Stimulated activated CD4-positive, alpha-beta T cell treated with anti-CD3 and anti-CD28 coated beads, Interleukin-1b, Interleukin-23, amount 100 ng/mL, for 1 hour (primary cell): ENCODE measurements at places on chromosomes 7 and 10.

DNA sequence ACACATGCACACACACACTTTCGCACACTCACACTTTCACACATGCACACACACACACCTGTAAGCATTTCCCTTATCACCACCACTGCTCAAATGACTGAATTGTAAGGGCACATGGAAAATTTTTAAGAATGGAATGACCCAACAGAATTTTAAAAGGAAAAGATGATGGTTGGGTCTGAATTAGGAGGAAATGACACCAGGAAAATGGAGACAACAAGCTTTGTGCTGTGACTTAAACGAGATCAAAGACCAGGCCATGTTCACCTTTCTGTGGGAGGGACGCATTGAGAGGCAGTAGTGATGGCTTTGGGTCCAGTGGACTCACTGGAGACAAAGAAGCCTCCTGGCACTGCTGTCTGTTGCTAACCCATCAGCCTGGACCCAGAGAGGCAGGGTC is 16.7 kb upstream of the C10orf71 start:
- no peak for DNase-seq

GRCh38 chr7:69654381-69654780 is 56.1 kb downstream of the AUTS2 start:
- DNase-seq = no peak

DNA sequence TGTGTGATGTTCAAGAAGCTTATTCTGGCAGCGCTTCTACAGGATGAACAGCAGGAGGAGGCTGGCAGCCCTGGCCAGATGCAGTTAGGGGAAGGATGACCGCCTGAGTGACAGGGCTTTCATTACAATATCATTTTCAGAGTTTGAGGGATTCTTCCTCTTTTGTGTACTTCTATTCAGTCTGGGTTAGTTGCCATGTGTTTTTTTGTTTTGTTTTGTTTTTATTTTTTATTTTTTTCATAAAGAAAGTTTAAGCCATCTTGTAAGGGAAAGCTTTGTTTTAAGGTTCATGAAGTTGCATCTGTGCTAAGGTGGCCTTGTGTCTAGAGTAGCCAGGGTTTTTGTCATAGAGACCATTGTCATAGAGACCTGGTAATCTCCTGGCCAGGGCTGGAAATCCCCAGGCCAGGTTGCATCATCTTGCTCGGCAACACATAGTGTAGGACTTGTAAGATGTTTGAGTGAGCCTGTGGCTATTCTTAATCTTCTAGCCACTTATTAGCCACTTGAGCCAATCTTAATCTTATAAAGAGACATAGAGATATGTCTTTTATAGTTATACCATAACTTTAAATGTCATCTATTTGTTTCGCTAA is 230.5 kb upstream of the TMEM229A start:
- no peak for DNase-seq

DNA sequence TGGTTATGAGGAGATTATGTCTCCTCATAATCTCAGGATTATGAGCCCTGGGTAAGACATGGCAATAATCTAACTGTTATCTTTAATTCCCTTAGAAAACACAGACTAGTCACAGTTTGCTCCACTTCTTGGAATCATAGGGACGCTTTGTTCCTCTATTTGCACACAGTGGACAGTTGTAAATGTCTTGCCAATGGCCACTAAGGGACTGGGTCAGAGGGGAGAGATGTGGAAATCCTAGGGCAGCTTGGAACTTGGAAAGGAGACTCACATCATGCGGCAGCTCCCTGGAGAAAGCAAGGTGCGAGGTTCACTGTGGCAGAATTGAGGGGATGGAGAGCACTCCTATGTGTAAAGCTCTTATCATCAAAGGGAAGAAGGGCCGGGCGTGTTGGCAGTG is 266.1 kb downstream of the PRPF18 start:
- DNase-seq = no peak

- no peak for DNase-seq
These were observed 81.9 kb downstream of the DNMBP start for GRCh38 chr10:99927721-99928280.

- no peak for DNase-seq
These were observed 19.4 kb upstream of the SGCE start for GRCh38 chr7:94675356-94675755.

DNA sequence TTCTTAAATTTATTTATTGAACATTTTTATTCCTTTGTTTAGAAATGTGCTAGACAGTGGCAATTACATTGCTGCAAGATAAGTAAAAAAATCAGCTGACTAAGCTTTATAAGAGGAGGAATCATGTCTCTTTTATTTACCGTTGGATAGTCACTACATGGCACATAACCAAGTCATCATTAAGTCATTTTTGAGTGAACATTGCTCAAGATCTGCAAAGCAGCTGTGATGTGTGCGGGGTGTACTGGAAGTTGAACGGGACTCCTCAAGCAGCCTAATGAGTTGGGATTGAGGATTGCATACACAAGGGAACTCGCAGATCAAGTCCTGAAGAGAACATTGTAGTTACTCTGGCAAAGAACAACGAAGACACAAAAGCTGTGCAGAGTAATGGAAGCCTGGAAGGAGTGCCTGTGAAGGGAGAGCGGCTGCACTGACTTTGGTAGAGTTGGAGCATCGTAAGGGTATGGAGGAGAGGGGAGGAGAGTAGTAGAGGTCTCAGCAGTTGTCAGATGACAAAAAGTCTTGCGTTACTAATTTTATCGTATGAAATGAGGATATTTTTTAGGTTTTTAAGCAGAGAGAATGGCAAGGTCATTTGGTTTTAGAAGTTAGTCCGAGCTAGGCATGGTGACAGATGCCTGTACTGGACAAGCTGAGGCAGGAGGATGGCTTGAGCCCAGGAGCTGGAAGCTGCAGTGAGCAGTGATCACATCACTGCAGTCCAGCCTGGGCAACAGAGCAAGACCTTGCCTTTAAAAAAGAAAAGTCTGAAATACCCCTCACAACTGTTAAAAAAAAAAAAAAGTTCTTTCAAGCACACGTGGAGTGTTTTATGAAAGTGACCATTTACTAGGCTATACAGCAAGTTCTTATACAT is 95.1 kb downstream of the BMPR1A start:
- no peak for DNase-seq

GRCh38 chr10:73263693-73264347 is 11.4 kb upstream of the MRPS16 start:
- DNase-seq = no peak

GRCh38 chr10:9229702-9230244 is 1175.3 kb downstream of the GATA3 start:
- DNase-seq = no peak

GRCh38 chr7:106022193-106022821 is 59.2 kb downstream of the CDHR3 start:
- no peak for DNase-seq

- DNase-seq = no peak
These were observed 106.2 kb upstream of the AGK start for GRCh38 chr7:141444961-141445360.

GRCh38 chr10:70155255-70155838 is 8.8 kb upstream of the TYSND1 start:
- DNase-seq = no peak

DNA sequence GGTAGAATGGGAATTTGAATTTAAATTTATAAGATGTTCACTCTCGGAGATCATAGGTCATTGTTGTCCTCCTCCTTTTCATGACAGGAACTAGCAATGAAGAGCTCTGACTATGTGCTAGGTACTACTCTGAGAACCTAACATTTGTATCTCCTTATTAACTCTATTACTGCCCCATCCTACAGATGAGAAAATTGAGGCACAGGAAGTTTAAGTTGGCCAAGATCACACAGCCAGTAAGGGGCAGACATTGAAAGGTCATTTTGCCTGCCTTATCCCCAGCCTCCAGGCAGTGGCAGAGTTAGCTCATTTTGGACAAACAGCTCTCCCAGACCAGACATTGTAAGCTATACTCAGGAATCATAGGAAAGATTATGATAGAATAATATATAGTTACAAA is 6.0 kb downstream of the SRGN start:
- no peak for DNase-seq

DNA sequence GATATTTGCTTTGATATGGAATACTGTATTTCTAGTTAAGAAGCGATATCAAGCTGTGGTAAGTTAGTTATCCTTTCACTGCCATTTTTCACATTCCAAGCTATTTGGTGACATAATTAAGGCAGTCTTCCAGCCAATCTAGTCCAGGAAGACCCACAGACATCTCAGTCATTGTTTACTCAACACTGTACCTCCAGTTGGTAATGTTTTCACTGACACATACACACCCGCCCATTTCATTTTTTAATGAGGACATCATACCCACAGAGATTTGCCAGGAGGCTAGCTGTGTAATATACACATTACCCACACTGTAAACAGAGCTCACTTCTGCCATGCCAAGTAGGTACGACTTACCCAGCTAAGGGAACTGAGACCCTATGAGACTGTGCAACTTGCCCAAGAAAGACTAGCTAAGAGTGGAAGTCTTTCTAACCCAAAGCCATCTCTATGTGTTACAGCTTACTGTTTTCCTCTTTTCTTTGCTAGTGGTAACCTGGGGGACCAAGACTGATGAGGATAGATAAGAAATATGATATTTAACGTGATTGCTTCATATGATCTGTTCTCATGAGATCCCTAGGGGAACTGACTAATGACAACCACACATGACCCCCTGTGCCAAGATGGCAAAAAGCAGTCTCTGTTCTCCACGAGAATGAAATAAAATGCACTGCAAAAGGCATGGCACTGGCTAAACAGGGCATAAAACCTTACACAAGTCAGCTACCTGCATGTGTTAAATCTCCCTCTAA is 179.0 kb downstream of the DGKI start:
- no peak for DNase-seq

- no peak for DNase-seq
These were observed 243.6 kb downstream of the SKIDA1 start for GRCh38 chr10:21281765-21282484.

- DNase-seq = no peak
These were observed 15.5 kb downstream of the ARHGAP12 start for GRCh38 chr10:31912898-31913850.

- DNase-seq = no peak
These were observed 16.0 kb upstream of the ZNF33B start for GRCh38 chr10:42654419-42654818.

- no peak for DNase-seq
These were observed 185.2 kb upstream of the ITGB1 start for GRCh38 chr10:33143160-33143728.

GRCh38 chr7:25098096-25099046 is 26.7 kb downstream of the CYCS start:
- DNase-seq = no peak

- DNase-seq = no peak
These were observed 161.2 kb downstream of the PCLO start for GRCh38 chr7:83001362-83002040.

- no peak for DNase-seq
These were observed 204.3 kb downstream of the CCDC7 start for GRCh38 chr10:32650246-32650655.

GRCh38 chr7:44217223-44217714 is 16.5 kb downstream of the YKT6 start:
- no peak for DNase-seq

DNA sequence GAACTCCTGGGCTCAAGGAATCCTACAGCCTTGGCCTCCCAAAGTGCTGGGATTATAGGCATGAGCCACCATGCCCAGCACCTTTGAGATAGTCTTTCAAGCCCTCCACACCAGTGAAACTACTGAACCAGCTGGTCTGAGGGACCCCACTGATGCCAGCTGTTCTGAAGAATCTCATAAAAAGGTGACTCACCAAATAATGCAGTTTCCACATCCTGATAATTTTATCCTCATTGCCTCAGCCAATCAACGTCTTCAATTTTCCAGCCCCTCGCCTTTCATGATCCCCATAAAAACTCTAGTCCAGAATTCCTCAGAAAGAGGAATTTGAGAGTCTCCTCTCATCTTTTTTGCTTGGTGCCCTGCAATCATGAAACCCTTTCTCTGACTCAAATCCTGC is 1691.6 kb upstream of the LRRTM3 start:
- no peak for DNase-seq

GRCh38 chr7:19964246-19964645 is 190.8 kb upstream of the TMEM196 start:
- no peak for DNase-seq

DNA sequence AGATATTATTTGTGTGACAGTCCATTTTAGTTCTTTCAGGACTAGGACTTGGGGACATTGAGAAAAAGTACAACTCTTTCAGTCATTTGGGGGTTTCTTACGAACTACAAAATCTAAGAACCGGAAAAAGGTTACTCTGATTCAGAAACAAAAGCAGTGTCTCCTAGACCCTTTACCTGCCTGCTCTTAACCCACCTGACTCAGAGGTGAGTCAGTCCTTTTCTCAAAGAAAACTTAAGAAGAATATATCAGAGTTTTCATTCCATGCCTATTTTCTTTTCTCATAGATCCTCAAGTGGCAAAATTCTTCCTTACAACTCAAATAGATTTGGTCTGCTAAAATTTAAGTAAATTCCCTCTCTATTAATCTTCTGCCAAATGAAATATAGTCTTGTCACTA is 114.9 kb upstream of the PTN start:
- DNase-seq = no peak

GRCh38 chr7:26624839-26625238 is 239.6 kb downstream of the SKAP2 start:
- no peak for DNase-seq

DNA sequence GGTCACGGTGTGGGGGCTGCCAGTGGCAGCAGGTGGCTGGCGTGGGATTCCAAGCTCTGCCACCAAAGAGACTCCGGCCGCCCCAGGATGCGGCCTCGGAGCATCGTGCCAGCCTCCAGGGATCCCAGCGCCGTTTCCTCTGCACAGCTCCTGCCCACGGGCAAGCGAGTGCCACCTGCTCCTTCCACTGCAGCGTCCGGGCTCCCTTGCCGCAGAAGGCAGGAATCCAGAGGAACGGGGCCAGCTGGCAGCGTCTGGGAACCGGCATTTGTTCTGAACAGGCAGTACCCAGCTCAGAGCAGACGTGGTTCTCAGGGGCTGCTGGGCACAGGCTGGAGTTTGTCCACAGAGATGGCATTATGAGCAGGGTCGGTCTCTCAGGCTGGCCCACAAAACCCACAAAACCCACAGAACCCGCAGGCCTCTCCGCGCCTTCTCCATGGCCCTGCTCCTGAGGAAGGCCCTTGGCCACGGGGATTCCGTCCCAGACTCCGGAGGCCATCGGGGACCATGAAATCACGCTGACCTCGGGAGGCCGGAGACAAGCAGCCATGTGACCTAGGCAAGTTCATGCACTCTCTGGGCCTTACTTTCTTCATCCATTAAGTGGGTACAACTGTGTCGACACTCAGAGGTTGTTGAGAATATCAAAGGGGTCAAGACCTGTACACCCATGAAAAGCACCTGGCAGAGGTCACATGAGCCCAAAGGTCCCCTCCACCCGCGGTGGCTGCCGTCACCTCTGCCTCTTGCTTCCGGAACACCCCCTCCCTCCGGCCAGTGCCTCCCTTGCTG is 72.1 kb upstream of the TNRC18 start:
- no peak for DNase-seq

- no peak for DNase-seq
These were observed 30.0 kb upstream of the SRGN start for GRCh38 chr10:69057951-69058297.

- DNase-seq = no peak
These were observed 106.6 kb upstream of the DOCK1 start for GRCh38 chr10:126798649-126799048.

- DNase-seq = no peak
These were observed 497.9 kb upstream of the GALNT17 start for GRCh38 chr7:70634071-70634470.
